ENCODE measurements at places on chromosomes 16 and 17.

DNA sequence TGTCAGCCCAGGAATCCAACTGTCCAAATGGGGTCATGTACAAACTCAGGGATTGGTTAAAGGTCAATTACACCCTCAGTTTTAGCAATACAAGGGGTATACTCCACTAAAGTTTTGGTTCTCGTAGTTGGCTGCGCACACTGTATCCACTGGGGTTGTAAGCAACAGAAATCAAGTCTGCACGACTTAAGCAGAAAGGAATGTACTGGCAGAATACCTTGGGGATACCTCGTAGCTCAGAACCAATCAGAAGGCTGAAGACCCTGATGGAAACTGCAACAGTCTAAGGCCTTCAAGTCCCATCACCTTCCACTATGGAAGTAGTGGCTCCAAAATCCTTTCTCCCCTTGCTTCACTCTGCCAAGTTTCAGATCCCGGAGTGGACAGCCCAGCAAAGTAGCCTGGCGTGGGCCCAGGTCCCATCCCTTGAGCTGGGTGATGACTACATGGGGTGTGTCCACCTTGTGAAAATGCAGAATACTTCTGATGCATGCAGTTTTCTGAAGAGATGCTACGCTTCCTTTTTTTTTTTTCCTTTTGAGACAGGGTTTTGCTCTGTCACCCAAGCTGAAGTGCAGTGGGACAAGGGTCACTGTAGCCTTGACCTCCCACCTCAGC lies 21.1 kb upstream of the RPH3AL start:
- no peak for DNase-seq

DNA sequence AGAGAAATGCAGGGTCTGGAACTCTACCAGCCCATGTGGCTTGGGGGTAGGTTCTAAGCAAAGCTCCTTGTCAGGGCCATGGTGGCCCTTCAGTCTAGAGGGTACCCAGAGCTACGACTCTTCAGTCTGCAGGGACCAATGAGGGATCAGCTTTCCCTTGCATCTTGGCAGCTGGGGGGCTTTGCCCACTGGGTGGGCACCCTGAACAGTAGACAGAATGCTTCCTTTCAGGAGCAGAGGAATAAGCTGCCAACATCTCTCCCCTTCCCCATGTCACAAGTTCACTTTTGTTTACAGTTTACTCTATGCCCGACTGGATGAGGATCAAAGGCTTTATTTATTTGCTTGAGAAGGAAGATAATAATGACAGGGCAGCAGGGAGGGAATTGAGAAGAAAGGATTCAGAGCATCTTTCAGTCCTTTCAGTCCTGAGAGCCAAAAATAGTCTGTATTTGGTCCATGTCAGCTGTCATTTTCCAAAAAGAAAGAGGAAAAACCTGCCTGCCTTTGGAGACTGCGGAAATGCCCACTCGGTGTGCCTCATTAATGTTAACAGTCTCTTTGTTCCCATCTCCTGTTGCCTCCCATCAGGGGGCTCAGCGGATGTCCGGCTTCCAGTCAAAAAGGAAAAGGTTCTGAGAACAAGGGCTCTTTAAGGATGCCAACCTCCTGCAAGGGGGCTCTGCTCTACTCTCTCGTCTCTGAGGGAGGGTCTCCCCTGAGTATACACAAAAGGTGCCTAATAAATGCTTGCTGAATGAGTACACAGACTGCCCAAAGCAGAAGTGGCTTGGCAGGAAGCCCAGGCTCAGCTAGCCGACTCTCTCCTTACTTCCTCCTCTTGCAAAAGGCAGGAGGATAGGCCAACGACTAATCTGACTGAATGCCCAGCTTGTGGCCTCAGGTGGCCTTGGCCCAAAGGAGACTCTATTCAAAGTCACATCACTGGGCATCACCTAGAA lies 17.1 kb downstream of the TRAF4 start:
- no peak for DNase-seq

GRCh38 chr16:29674188-29674587 lies 4.8 kb upstream of the QPRT start:
- DNase-seq: no peak

DNA sequence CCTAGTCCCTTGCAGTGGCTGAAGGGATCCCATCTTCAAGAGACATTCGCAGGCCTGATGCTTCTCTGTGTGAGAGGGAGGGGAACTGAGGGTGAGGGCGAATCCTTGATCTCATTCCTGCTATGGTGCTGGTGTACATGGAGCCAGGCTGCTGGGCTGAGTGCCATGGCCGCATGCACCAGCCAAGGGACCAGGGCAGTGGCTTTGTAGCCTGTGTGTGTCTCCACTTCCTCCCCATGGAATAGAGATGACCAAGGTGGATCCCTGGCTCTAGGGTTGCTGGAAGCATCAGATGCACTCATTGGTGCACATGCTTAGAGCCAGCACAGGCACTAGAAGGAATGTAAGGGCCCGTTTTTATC lies 195.0 kb downstream of the FOXL1 start:
- no peak for DNase-seq

DNA sequence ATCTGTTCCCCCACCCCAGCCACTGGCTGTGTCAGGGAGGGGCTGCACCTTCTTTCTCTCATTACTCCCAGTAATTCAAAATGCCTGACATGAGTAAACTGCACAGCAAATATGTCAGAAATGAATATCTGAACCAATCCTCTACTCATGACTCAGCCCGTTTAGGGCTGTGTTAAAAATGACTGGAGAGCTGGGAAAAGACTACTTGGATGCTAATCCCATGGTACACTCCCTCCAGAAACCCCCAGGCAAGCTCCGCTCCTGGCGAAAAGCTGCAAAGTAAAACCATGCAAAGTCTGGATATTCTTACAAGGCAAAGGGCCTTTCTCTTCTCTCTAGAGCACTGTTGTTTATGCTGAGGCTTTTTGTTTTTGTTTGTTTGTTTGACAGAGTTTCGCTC lies 448.1 kb upstream of the DYNLRB2 start:
- DNase-seq: no peak

GRCh38 chr16:85969591-85969990 lies 70.6 kb downstream of the IRF8 start:
- DNase-seq: no peak

DNA sequence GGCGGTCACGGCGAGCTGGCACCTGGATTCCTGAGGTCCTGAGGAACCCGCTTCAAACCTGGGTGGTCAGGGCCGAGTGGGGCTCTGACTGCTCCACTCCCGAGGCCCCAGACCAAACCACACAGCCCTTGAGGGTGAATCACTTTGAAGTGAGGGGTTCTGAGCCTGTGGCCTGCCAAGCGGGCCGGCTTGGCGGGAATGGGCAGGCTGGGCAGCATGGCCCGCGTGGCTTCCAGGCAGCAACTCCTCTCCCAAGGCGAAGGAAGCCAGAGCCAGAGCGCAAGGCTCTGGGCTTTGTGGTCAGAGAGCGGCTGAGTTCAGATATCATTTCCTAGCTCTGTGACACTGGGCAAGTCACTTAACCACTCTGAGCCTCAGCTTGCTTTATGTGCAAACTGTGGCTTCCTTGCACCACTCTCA lies 42.7 kb downstream of the CMIP start:
- no peak for DNase-seq

DNA sequence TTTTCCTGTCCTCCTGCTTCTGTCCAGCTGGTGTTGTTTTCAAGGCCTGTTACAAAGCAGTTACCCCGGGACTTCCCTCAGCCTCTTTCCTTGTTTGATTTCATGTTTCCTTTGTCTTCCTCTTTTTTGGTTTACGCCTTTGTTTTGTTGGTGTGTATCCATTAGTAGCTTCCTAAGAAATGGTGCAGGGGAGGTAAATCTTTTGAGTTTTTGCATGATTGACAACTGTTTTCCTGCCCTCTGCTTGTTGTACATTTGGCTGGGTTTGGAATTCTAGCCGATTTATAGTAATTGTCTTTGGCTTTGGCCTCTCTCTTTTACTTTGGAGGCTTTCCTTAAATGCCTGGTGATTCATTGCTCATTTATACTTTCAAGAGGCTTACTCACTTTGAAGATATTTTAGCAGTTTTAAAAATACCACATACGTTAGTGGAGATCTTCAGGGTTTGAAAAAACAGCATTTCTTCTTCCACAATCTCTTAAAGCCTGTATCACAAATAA lies 32.8 kb downstream of the DNAH2 start:
- no peak for DNase-seq

GRCh38 chr16:79451196-79451816 lies 149.2 kb downstream of the MAF start:
- peak; percentile 1 for DNase-seq

DNA sequence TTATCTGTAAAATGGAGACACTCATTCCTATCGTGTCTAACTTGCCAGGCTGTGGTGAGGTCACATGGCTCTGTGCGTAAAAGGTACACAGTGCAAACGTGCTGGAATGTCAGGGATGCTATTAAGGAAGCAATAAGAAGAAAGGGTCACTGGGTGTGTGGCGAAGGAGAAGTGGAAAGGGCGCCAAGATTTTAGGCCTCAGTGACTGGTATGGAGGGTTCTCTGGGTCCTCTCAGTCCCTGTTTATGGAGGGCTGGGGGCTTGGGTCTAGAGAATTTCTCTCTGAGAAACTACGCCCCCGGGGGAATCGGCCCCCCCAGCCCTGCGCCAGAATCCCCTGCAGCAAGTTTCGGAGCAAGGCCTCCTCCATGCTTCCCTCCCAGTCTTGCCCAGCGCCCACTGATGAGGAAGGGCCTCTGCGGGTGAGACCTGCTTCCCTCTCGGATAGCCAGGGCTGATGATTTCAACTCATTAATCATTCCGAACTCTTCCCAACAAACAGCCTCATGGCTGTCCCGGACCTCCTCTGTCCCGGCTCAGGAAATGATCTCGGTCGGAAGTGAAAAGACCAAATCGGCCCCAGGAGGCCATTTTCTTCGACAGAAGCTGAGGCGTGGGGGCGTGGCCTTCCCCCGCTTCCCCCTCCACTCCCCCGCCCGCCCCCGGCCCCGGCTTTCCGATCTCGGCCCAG lies 1.2 kb upstream of the HEXIM1 start:
- DNase-seq: no peak

GRCh38 chr17:63693411-63694113 lies 6.4 kb downstream of the LIMD2 start:
- DNase-seq: no peak

- DNase-seq: peak; percentile 39
Observed at GRCh38 chr17:64781014-64781756, 119.1 kb upstream of the SMURF2 start.

DNA sequence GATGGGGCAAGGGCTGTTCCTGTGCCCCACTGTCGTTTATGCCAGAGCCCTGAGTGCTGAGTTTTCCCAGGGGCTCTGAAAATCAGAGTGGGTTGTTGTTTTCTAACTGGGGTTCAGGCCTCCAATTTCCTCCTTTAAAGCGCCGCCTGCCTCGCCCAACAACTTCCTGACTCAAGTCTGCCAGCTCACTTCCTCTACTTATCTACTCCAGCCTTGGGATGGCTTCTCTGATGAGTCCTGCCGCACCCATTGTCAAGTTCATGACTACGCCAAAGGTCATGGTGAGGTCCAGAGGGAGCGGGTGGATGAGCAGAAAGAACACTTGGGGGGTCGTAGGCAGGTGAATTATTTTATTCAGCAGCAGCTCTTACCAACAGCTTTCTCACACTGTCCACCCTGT lies 104.7 kb downstream of the UTP18 start:
- DNase-seq: no peak

DNA sequence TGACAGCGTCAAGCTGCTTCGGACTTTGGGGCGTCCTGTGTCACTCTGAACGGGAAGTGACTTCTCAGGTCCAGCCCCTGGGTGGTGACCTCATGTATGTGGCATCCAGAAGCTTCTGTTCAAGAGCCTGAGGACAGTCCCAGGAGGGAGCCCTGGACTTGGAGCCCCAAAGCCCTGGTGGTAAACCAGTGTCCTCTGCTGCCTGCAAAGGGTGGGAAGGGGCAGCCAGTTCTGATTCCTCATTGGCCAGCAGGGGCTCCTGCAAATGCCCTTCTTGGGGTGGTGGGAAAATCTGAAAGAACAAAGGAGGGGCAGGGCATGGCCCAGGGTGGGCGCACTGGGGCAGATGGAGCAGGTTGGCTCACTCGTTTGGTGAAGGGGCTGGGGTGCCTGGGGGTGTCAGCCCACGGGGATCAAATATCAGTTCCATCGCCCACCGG lies 1.6 kb downstream of the OSGIN1 start:
- no peak for DNase-seq

GRCh38 chr16:15539197-15539596 lies 103.8 kb downstream of the MARF1 start:
- no peak for DNase-seq

DNA sequence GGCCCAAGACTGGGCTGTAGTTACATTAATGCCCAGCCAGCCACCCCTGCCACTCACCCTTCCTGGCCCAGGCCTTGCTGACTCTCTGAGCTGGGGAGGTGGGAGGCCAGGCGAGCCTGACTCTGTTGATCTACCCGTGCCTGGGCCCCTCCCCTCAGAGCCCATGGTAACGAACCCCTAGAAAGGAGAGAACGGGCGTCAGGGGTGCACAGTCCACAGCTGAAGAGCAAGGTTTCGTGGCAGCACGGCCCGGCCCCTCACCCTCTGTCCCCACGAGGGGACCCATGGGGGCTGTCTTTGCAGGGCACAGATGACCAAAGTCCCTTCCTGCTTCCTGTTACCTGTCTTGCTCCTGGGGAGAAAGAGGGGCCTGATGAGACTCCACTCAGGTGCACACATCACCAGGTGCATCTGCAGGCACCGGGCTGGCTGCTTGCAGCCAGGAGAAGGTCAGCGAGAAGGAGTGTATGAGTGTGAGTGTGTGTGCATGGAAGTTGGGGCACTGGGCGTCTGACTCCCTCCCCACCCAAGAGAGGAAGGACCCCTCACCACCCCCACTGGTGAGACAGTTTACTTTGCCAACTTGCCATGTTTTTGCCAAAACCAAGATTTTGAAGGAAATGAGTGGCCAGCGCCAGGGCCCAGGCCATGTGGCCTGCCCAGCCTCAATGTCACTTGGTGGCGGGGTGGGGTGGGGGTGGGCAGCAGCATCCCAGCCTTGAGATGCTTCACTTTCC lies 359.1 kb downstream of the SEC14L1 start:
- no peak for DNase-seq

GRCh38 chr17:29709866-29710519 lies 87.3 kb upstream of the CORO6 start:
- DNase-seq: no peak

- DNase-seq: no peak
Observed at GRCh38 chr17:34116306-34116705, 138.8 kb upstream of the CCL2 start.

DNA sequence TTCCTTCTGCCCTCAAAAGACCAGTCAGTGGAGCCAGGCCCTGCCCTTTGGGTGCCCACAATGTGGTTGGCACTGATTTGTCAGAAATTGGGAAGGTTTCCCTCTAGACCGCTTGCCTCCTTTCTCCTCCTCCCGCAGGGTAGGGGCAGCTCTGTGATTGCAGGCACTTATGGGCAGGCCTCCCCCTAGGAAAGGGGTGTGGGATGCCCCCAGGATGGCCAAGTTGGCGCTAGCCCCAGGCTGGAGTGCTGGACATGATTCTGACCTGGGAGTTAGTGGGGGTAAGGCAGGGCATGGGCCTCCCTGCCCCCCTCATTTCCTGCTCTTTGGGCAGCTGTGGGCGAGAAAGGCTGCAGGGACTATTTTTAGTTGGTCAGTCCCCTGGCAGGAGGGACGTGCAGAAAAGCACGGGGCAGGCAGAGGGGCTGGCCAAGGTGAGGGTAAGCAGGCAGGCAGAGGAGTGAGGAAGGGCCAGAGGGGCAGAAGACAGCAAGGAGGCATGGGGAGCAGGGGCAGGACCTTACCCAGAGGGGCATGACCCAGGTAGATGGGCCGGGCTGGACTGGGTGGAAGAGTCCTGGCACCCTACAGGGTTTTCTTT lies 3.3 kb downstream of the RARA start:
- DNase-seq: no peak

All from activated T-cell treated with anti-CD3 and anti-CD28 coated beads for 48 hours (primary cell).